ENCODE measurements at places on chromosomes 1 and 21.

GRCh38 chr1:206809504-206810084 is 37.3 kb upstream of the IL10 start:
- DNase-seq = no peak

- no peak for DNase-seq
These were observed 51.5 kb downstream of the SCCPDH start for GRCh38 chr1:246775531-246776385.

GRCh38 chr1:229159668-229160544 is 111.0 kb upstream of the RAB4A start:
- DNase-seq = no peak

DNA sequence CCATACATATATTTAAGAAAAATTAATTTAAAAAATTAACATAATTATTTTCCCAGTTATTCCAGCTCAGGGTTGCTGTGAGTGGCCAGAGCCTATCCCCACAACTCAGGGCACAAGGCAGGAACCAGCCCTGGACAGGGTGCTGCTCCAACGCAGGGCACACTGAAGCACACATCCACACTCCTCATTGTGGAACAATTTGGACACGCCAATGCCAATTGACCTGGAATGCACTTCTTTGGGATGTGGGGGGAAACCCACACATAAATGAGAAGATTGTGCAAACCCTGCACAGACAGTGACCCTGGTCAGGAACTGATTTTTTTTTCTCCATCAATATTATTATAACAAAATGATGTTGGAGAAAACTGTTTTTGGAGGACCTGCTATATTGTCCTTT is 23.4 kb downstream of the SAMSN1 start:
- no peak for DNase-seq

- no peak for DNase-seq
These were observed 20.6 kb downstream of the PGBD2 start for GRCh38 chr1:248926401-248927182.

GRCh38 chr1:163876546-163876945 is 554.8 kb downstream of the NUF2 start:
- DNase-seq = no peak

- no peak for DNase-seq
These were observed 377.0 kb upstream of the USP24 start for GRCh38 chr1:55592122-55592521.
